ENCODE measurements at places on chromosomes 11 and 22.
A peak's percentile ranks its signal among the peaks of the same experiment; 100 is the strongest.

DNA sequence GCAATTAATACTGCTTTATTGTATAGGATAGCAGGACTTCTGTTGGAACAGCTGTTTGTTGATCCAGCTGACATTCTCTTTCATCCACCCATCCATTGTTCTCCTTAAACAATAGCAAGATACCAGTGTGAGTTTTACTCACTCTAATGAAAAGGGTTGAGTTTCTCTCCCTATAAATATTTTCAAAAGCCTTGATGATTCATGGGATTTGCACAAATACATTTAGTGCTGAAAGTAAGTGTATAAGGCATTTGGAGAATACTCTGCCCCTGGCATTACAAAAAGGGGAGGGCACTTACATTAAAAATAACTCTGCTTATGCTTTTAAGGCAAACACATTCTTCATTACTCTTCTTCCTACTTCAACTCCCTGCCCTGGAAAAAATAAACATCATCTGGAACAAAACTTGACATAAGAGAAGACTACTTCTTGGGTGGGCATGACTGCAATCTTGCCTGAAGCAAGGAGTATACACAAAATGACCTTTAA, 634.9 kb downstream of the METTL15 start:
- DNase-seq, result peak; percentile 83

GRCh38 chr11:110162216-110162615, 69.0 kb downstream of the ZC3H12C start:
- no peak for DNase-seq

DNA sequence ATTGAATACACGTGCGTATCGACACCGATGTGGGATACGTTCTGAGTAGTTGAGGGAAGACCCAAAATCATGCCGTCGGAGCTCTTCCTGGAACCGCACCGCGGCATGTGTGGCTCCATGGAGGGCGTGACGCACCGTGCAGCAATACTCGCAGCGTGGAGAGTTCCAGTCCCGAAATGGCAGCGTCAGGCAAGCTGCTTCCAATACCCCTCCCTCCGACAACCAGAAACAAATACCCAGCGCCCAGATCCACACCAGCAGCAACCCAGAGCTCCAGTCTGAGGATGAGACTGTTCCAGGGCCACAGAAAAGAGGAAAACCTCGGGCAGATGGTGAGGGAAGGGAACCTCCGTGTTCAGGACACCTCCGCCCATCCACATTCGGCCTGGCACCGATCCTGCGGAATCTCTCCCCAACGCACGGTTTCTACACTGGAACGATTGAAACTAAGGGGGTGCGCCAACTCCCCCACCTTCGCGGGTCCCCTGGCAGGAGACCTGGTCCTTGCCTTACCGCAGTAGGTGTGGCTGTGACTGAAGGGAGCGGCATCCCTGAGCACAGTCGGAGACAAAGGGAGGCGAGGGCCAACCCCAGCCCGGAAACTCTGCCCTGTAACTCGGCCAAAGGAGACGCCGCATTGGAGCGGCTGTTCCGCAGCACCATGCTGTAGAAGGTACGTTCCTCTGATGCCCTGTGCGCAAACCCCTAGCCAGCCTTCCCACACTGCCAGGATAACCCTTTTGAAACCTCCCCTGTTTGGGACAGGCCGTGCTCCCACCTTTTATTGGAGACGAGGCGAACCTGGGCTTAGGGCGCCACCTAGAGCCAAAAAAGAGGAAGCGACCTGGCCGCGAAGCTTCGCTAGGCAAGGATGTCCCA, 28.2 kb downstream of the DBX1 start:
- DNase-seq, result no peak

DNA sequence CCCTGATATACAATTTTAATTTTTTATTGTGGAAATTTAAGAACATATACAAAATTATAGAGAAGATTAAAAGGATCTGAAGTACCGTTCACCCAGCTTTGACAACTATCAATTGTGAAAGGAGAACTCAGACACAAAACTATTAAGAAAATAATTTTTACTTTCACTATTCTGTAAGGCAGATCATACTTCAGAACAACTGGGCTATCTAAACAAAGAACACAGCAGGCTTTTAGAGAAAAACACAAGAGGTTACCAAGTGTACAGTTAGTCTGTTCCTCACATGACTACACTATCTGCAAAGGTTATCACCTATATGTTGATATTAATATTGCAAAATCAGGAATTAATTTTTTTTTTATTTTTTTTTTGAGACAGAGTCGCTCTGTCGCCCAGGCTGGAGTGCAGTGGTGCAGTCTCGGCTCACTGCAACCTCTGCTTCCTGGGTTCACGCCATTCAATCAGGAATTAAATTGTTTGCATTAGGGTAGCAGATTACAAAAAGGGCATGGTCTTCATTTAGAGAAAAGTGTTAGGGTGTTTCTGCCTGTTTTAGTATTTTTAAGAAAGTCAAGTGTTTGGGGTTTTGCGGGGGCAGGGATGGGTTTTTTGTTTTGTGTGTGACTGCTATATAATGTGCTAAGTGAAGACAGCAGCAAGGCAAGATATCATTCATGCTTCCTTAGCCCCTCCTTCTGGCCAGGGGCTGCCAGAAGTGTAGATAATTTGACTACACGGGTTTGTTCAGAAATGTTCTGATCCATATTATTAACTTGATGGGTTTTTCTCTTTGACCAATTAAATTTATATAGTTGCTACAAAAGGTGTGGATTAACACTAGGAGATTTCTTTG, 27.6 kb upstream of the SIK2 start:
- DNase-seq, result no peak

DNA sequence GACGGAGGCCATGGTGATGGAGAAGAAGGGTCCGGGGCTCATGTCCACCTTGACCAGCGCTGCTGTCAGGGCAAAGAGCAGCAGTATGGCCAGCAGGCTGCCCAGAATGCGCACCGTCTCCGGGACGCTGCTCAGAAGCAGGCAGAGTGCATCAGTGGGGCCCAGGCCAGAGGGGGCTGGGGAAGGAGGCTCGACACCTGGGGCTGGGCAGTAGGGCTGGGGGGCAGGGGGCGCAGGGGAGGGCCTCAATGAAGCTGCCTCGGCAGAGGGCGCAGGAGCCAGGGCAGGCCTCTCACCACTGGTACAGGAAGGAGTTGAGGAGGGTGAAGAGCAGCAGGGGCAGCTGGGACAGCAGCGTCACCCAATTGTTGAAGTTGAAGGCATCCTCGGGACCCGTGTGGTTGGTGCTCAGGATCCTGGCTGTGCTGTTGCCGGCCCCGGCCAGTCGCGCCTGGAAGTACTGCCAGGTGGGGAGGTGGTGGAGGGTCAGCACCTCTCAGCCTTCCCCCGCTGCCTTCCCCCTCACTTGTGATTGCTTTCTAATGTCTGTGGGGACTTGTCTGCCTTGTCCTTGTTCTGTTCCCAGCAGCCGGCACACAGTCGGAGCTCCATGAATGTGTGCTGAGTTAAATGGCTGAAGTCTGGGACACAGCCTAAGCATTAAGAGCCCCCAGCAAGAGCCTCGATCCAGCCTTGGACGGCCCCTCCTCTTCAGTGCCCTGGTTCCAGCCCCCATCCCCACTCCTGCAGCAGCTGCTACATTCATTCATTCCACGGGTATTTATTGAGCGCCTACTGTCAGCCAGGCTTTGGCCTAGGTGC, 2.3 kb downstream of the SLC29A2 start:
- DNase-seq, result no peak

Measured in NCI-H748 treated with DMSO at 0.1 percent for 48 hours (cell line).